ENCODE measurements at places on chromosomes 5 and 9.

GRCh38 chr5:75192804-75193203 lies 43.9 kb downstream of the ANKRD31 start:
- no peak for DNase-seq

GRCh38 chr9:32570262-32570661 lies 2.7 kb downstream of the NDUFB6 start:
- DNase-seq: no peak

- no peak for DNase-seq
Observed at GRCh38 chr9:128406848-128407391, 13.7 kb upstream of the CERCAM start.

GRCh38 chr9:94758880-94759279 lies 32.4 kb downstream of the AOPEP start:
- DNase-seq: no peak

GRCh38 chr5:149745-150485 lies 41.4 kb upstream of the LRRC14B start:
- DNase-seq: no peak

GRCh38 chr5:160655717-160656116 lies 196.3 kb downstream of the ATP10B start:
- no peak for DNase-seq

GRCh38 chr9:113397203-113397631 lies 3.9 kb downstream of the ALAD start:
- DNase-seq: no peak

GRCh38 chr5:10801931-10802666 lies 41.1 kb upstream of the DAP start:
- no peak for DNase-seq

DNA sequence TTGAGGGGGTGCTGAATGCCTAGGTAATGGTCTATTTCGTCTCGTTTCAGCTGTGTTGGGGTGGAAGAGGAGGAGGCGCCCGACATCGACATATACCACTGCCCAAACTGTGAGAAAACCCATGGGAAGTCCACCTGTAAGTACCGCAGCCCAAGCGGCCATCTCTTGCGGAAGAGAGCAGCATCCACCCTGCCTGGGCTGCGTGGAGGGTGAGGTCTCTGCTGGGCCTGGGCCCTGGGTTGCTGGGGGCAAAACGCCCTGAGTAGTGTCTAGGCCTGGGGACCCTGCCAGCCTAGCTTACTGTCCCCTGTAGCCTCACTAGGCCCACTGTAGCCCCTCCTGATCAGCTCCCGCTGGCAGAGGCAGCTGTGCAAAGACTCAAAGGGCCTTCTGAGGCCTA lies 53.5 kb downstream of the PHF2 start:
- no peak for DNase-seq

GRCh38 chr9:6034954-6035353 lies 19.5 kb upstream of the RANBP6 start:
- peak; percentile 58 for DNase-seq

DNA sequence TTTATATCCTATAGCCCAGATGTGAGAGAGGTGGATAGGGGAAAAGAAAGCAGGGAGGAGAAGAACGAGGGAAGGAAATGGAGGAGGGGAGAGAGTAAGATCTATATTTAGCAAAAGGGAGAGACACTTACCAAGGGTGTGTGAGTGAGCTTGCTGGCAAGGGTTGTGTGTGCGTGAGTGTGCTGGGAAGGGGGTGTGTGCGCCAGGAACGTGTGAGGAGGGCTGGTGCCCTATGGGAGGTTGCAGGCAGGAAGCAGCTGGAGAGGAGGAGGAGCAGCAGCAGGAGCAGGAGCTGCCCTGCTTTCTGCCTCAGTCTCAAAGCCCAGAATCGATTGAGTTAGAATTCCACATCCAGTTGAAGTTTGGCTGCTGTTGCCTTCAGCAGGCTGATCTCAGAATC lies 148.3 kb upstream of the RUSC2 start:
- no peak for DNase-seq

DNA sequence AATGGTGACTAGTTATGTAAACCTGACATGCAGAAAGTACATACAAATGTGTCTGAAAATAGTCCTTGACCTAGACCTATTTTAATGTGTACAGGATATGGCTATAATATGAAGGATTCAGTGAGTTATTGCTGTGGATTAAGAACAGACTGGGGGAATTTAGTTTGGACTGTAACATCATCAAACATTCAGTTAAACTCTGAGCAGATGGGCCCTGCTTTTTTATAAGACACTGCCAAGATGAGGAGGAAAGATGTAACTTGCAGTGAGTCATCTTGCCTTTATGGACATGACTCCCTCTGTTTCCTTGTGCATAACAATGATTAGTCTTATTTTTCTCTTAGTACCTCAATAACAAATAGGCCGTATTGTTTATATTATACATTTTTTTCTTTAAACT lies 12.2 kb downstream of the PPP3R2 start:
- peak; percentile 65 for DNase-seq

DNA sequence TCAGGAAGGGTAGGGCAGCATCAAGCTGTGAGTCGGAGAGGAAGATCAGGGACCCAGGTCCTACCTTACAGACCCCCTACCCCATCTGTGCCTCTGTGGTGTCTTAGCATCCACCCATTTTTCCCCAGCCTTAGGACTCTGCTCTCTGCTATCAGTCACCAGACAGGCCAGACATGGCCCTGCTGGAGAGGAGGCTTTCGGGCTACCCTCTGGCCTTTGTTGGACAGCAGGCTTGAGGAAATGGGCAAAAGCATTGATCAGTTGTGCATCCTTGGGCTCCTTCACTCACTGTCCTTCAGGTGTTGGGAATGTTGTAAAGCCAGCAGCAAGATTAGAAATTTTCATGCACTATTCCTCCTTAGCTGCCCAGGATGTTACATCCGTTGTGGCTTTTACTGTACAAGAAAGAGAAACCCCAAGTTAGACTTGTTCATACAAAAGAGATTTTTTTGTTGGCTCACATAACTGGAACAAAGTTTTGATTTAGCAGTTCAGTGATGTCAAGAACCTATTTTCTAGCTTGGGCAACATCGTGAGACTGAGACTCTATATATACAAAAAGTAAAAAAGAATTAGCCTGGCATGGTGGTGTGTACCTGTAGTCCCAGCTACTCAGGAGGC lies 17.4 kb upstream of the TNFAIP8 start:
- no peak for DNase-seq

DNA sequence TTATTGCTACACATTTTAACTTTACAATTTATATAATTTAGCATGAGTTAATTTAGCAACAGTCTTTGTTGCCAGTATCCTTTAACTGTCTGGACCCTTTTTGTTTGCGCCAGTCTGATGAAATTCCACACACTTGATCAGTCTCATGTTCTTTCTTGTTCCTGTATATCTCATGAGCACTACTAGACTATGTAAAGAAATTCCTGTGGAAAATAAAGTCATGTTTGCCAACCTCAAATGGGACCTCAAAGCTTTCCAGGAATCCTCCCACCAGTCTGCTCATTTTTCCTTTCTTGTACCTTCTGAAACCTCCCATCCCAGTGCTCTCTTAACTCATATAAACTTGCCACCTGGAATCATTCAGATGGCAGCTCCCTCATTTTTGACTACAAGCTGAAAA lies 8.0 kb downstream of the DMXL1 start:
- DNase-seq: no peak

- DNase-seq: no peak
Observed at GRCh38 chr9:87372356-87372851, 125.3 kb upstream of the DAPK1 start.

GRCh38 chr5:60826653-60827052 lies 17.4 kb downstream of the ELOVL7 start:
- DNase-seq: no peak

- no peak for DNase-seq
Observed at GRCh38 chr5:149039506-149039905, 23.4 kb downstream of the SH3TC2 start.

DNA sequence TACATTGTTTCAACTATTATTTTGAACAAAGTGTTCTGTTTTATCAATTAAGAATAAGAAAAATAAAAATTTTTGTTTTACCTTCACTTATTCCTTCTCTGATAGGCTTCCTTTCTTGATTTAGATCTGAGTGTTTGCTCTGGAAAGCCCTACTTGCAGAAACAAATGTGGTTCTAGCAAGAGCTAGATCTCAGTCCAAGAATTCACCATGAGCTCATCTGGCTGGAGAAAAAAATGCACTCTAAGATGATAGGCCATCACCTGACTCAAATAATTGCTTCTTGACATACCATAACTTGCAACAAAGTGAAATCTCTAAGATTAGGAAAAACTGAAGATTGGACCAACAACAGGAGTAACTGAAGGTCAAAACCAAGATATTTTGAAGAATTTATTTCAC lies 6.3 kb upstream of the RLN2 start:
- no peak for DNase-seq

GRCh38 chr5:111775224-111775623 lies 18.2 kb upstream of the NREP start:
- no peak for DNase-seq

DNA sequence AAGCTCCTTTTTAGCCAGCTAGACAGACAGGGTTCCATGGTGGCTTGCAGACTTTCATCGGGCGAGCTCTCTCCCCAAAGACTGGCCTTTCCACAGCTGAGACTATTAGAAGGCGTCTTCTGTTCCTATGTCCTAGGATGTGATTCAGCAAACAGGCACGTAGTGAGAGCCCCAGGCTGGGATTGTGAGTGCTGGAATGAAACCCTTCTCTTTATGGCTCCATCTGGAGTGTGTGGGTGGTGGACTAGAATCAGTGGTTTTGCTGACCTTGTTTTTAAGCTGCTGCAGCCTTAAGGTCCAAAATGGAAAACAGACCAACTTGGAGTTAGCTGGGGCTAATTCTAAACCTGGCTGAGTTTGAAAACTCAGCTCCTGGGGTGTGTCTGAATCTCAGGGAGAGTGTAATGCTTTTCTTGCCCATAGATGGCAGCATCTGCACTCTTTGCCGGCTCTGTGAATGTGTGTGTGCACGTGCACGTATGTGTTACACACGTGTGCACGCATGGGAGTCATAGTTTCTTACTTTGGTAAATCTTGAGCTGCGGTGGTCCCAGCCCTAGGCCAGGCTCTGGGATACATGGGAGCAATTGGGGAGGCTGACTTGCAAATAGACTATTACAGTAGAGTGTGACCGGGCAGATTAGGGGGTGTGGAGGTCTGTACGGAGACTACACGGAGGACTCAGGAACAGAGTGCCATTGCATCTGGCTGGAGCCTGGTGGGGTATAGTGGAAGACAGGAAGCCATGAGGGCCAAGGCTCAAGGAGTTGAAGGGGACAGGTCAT lies 10.7 kb downstream of the GSN start:
- peak; percentile 74 for DNase-seq

DNA sequence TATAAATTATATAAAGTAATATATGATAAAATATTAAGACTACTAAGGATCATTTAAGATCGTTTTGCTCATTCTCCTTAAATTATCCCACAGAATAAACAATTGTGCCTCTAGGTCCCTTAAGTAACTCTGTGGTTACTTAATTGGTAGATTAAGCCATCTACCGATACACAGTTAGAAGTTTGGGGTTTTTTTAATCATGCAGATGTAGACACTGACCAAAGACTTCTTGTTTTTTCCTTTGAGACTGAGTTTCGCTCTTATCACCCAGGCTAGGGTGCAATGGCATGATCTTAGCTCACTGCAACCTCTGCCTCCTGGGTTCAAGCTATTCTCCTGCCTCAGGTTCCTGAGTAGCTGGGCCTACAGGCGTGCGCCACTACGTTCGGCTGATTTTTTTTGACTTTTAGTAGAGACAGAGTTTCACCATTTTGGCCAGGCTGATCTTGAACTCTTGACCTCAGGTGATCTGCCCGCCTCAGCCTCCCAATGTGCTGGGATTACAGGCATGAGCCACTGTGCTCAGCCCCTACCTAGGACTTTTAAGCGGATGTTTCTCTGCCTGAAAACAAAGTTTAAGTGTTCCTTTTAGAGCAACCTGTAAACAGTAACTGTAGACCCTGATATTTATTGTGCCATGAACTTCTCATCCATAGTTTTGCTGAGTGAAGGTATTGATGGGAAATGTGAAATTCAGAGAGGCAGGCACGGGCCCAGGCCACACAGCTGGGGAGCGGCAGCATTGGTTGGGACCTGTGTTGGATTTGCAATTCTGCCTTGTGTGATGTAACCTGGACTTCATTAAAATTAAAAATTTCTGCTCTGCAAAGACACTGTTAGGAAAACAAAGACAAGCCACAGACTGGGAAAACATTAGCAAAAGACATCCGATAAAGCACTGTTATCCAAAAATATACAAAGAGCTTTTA lies 11.6 kb downstream of the CEL start:
- DNase-seq: no peak

DNA sequence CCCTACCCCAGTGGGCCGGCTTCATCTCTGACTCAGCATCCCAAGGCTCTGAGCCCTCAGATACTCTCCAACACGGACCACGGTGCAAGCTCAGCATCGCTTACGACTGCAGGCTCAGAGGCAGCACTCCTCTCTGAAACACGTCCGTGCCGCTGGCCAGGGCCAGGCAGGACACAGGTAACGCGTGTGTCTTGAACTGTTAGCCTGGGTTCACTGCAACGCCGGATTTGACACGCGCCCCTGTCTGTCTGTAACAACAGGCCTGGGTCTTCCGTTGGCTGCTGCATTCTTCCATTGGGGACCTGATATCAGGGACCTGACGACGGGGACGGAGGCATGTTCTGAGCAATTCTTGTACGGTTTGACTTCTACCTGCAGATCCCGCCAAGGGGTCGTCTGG lies 6.4 kb downstream of the SLC6A3 start:
- DNase-seq: no peak

DNA sequence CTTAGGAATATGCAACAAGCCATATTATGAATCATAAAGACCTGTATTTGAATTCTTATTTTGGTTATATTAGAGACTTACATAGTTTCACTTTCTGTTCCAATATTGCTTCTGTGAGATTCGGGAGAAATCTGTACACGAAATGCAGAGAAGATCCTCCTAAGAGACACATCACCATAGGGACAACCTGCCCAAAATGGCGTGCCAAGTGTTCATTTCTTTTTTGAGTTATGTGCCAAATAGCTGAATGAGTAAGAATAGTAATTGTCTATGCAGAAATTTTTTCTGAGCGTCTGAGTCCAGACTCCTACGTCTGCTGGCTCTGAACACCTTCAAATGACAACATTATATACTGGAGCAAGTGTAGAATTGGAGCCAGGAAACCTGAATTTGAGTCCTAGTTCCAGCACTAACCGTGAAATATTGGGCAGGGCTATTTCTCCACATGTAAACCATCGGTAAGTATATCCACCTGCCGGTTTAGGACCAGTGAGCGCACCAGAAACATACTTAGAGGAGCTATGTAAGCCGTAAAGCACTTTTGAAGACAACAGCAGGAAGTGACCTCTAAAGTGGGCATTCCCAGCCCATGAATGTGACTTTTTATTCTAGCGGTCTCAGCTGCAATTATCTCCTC lies 163.9 kb upstream of the DMRT1 start:
- no peak for DNase-seq

DNA sequence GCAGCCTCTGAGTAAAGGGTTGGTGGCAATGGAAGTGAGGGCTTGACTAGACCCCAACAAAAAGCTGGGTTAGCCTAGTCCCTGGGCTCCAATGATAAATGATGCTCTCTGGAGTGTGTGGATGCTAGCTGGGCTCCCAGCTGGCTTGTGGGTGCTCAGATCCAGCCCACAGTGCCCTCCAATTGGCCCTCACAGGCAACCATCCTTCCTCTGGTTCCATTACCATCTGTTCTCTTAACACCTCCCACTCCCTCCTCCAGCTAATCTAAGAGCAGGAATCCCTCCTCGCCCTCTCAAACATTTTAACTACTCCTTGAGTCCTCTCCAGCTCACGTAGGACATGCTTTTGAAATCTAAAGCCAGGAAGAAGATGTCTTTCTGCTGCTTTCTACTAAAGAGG lies 25.2 kb upstream of the FRMD3 start:
- DNase-seq: no peak
